ENCODE measurements at places on chromosomes 11 and 22. TPM values are rescaled to one million over a fixed set of nuclear protein-coding genes. Genes with fewer than 3 reads are reported as not detected.

Gene FXYD2
- not detected for total RNA-seq

Gene PHF21A
- 17.9 TPM for total RNA-seq

Gene APOL5
- total RNA-seq = not detected

GRCh38 chr22:47818496-47818895 lies 1056.0 kb downstream of the TBC1D22A start:
- H3K4me1 ChIP-seq = no peaks in the 10 kb centered on the region
- H3K27me3 ChIP-seq = no peaks in the 10 kb centered on the region
- no peaks in the 10 kb centered on the region for H3K36me3 ChIP-seq
- no peak for DNase-seq

- no peak for DNase-seq
- H3K36me3 ChIP-seq = no peaks in the 10 kb centered on the region
- no peak overlapping the region for H3K4me3 ChIP-seq
- H3K27ac ChIP-seq = no peak overlapping the region
These were observed 34.1 kb upstream of the TMPRSS4 start for GRCh38 chr11:118042796-118043195.

GRCh38 chr11:84097186-84097585 lies 811.0 kb upstream of the CCDC90B start:
- DNase-seq = no peak
- H3K27ac ChIP-seq = no peak overlapping the region
- H3K4me3 ChIP-seq = no peak overlapping the region
- no peaks in the 10 kb centered on the region for H3K4me1 ChIP-seq

DNA sequence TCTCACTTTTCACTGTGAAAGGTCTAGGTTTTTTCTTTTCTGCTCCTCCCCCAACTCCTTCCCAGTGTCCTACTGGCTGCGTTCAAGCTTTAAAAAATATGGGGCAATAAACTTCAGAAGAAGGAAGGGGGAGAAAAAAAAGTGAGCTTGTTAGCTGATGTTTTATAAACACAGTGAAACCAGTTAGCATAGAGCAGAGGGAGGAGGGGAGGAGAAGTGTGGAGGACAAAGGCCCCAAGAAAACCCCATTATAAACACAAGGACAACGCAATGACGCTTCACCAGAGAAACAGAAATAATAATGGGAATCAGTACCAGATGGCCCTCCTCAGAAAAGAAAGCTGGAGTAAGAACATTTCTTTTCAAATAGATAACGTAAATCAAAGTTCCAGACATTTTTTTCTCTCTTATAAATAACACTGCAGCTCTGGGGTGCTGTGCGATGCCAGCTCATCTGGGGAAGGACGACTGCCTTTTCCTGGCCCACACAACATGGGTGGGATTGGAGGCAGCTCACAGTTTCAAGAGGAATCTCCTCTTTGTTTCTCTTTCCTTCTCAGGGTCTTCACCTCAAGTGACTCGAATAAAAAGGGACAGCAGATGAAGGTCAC lies 235.4 kb upstream of the NARS2 start:
- no peaks in the 10 kb centered on the region for H3K27me3 ChIP-seq
- H3K4me3 ChIP-seq = no peak overlapping the region
- H3K4me1 ChIP-seq = peaks cover 5% of the 10 kb centered on the region
- DNase-seq = no peak
- peak overlapping the region; percentile 44 for H3K27ac ChIP-seq

DNA sequence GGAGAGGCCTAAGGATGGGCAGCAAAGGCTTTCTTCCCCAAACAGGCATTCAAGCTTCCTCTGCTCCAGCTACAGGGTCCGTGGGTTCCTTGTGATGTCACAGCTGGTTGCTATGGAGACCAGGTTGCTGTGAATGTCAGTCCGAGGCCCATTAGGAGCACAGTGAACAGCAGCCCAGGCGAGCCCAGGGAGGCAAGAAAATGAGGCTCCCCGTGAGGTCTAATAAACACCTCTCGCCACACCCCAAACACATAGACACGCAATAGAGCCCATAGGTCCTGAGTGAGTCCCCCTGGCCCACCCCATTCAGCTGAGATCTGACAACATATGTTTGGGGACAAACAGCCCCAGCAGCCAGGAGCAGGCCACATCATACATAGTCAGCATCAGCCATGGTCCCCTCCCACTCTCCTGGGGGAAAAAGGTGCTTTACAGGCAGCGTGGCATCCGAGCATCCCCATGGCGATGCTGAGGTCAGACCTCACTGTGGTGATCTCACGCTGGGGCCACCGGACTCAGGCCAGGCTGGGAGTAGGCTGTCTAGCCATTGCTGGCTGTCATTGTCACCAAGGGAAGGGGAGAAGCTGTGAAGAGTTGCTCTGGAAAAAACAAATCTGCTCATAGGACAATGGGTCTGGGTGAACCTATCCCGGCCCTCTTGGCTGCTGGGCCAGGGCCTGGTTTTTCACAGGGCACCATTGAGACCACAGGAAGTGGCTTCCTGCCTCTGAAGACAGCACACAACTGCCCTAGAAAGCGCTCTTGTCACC lies 23.1 kb upstream of the TP53I11 start:
- H3K36me3 ChIP-seq = no peaks in the 10 kb centered on the region
- no peak overlapping the region for H3K27ac ChIP-seq
- H3K4me1 ChIP-seq = peaks cover 11% of the 10 kb centered on the region
- H3K27me3 ChIP-seq = no peaks in the 10 kb centered on the region

DNA sequence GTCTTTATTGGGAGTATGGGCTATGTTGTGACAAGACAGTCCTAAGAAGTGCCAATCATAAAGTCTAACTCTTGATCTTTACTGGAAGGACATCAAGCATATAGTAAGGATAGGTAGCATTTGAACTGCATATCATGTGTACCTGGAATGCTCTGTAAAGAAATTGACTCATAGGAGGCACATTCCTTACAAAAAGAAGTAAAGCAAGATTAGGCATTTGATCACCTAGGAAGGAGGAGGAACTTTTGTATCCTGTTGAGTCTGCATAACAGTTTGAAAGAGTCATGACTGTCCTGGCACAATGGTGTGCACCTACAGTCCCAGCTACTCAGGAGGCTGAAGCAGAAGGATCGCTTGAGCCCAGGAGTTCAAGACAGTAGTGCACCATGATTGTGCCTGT lies 42.2 kb upstream of the DNAJB7 start:
- H3K36me3 ChIP-seq = no peaks in the 10 kb centered on the region
- H3K27ac ChIP-seq = no peak overlapping the region
- no peak overlapping the region for H3K4me3 ChIP-seq
- no peak for DNase-seq

DNA sequence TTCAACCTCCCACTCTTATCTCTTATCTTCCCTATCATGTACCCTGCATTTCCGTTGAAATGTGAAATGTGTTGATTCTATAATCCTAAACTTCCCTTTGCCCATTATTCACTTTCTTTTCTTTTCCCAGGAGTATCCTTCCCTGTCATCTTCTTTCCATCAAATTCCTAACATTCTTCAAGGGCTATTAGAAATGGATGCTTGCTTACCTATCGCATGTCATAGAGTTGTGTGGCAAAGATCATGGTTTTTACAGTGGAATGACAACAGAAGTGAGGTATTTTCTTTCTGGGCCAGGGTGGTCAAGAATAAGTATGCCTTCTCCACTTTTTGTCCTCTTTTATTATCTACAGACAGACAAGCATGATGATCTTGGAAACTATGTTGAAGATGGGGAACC lies 124.4 kb upstream of the SLC5A12 start:
- H3K4me1 ChIP-seq = peaks cover 54% of the 10 kb centered on the region
- no peaks in the 10 kb centered on the region for H3K27me3 ChIP-seq
- no peaks in the 10 kb centered on the region for H3K36me3 ChIP-seq
- H3K27ac ChIP-seq = peak overlapping the region; percentile 58

DNA sequence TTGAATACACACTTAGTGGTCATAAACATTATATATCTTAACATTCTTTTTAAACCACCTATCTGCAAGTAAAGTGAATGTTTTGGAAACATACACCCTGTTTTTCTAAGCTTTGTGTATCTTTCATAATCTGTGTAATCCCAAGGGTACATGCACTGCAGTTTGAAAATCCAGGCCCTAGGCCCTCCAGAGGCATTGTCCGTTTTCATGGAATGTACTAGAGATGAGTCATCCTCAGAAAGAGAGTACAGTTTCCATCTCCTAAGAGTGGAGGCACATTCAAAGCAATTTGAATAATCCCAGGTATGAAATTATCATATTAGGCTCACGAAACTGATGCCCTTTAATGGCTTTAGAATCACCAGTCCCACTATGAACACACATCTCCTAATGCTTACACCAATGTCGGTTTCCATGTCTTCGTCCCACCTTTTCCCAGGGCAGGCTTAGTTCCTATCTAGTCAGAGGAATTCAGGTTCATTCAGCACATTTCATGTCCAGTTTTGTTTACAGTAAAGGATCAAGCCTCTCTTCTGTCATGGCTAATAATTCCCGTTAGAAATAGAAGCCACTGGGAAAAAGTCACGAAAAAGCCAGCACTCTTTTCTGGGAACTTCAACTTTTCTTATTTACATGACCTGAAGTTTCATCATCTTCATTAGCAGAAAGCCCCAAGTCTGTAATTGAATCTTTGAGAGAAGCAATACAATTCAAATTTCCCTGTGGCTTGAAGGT lies 39.5 kb upstream of the CD44 start:
- no peaks in the 10 kb centered on the region for H3K27me3 ChIP-seq
- H3K36me3 ChIP-seq = no peaks in the 10 kb centered on the region
- H3K4me1 ChIP-seq = peaks cover 16% of the 10 kb centered on the region
- no peak for DNase-seq
- peak overlapping the region; percentile 19 for H3K27ac ChIP-seq

- H3K4me1 ChIP-seq = peaks cover 25% of the 10 kb centered on the region
- H3K4me3 ChIP-seq = no peak overlapping the region
- H3K27ac ChIP-seq = peak overlapping the region; percentile 69
- H3K36me3 ChIP-seq = peaks cover 2% of the 10 kb centered on the region
- DNase-seq = no peak
These were observed 73.6 kb upstream of the SUSD2 start for GRCh38 chr22:24107661-24108060.

GRCh38 chr11:122229078-122229477 lies 113.1 kb upstream of the BLID start:
- no peaks in the 10 kb centered on the region for H3K27me3 ChIP-seq
- peaks cover 10% of the 10 kb centered on the region for H3K4me1 ChIP-seq
- no peak for DNase-seq
- no peaks in the 10 kb centered on the region for H3K36me3 ChIP-seq
- peak overlapping the region; percentile 14 for H3K27ac ChIP-seq

DNA sequence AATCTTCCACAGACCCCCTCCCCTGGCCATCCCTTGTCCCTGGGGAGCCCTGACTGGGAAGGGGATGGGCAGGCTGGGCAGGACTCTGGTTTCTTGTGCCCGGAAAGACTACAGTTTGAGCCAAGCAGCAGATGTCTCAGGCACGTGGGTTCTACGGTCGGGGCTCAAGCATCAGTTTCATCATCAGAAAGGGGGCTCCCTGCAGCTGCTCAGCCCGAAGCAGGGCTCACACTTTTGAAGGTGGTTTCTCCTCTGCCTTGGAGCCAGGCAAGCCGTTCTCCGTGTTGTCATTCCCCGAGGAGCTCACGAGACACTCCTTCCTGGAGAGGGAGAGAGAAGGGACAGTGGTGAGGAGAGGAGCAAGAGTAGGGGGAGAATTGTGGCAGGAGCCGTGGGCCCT lies 15.8 kb downstream of the SCN4B start:
- no peak overlapping the region for H3K4me3 ChIP-seq
- no peaks in the 10 kb centered on the region for H3K36me3 ChIP-seq
- DNase-seq = no peak
- no peak overlapping the region for H3K27ac ChIP-seq
- H3K4me1 ChIP-seq = no peaks in the 10 kb centered on the region
- no peaks in the 10 kb centered on the region for H3K27me3 ChIP-seq

All from esophagus squamous epithelium (tissue), 5 donors.